Activated effector memory CD4-positive, alpha-beta T cell treated with Interleukin-2 at 50 U/mL for 16 hours (primary cell): ENCODE measurements at places on chromosomes 5 and 9.

GRCh38 chr9:36935332-36935731, 98.7 kb downstream of the PAX5 start:
- no peak for DNase-seq

GRCh38 chr9:89685698-89686097, 80.9 kb downstream of the GADD45G start:
- DNase-seq, result no peak

DNA sequence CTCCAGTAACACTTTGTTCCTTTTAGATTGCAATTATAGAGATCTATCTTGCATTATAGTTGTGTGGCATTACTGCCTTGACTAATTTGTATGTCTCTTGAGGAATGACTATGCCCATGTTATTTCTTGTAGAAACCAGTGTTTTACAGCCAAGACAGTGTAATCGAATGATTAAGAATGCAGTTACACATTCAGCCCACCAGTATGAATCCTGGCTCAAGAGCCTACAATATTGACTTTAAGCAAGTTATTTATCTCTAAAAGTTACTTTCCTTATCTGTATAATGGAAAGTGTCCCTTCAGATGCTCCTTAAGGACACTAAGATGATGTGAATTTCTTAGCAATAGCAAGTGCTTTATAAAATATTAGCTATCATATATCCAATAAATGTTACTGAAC, 9.7 kb upstream of the SNX24 start:
- no peak for DNase-seq

GRCh38 chr9:72402744-72403143, 37.7 kb upstream of the ZFAND5 start:
- DNase-seq, result no peak

GRCh38 chr5:145867806-145868205, 5.0 kb downstream of the GRXCR2 start:
- no peak for DNase-seq

DNA sequence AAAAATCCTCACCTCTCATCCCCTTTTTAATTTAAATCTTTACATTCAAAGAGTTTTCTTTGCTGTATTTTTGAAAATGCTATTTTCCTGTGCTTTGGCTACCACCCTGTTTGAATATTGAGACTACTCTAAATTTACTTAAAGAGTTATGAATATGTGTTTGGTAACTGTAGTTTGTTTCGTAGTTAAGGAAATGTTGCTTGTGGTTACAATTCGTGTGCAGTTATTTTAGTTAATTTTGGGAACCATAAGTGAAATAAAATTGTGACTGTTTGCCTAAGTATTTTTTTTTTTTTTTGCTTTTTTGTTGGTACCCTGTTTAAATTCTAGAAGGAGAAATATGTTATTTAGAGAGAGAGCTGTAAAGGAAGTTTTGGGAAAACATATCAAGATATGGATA, 78.7 kb downstream of the XRCC4 start:
- DNase-seq, result no peak

DNA sequence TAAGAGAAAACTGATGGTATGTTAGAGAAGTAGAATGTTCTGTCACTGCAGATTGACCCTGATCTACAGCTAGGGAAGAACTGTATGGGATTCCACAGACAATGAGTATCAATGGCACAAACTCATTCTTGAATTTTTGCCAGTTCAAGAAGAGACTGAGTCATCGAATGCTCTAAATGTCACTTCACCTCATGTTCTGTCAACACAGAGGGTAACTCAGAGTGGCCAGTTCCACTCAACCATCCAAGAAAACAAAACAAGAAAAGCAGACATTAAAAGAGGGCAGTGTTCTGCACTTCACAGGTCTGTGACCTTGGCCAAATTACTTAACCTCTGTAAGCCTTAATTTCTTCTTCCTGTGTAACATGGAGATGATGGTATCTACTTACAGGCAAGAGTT, 132.2 kb upstream of the HMHB1 start:
- no peak for DNase-seq

DNA sequence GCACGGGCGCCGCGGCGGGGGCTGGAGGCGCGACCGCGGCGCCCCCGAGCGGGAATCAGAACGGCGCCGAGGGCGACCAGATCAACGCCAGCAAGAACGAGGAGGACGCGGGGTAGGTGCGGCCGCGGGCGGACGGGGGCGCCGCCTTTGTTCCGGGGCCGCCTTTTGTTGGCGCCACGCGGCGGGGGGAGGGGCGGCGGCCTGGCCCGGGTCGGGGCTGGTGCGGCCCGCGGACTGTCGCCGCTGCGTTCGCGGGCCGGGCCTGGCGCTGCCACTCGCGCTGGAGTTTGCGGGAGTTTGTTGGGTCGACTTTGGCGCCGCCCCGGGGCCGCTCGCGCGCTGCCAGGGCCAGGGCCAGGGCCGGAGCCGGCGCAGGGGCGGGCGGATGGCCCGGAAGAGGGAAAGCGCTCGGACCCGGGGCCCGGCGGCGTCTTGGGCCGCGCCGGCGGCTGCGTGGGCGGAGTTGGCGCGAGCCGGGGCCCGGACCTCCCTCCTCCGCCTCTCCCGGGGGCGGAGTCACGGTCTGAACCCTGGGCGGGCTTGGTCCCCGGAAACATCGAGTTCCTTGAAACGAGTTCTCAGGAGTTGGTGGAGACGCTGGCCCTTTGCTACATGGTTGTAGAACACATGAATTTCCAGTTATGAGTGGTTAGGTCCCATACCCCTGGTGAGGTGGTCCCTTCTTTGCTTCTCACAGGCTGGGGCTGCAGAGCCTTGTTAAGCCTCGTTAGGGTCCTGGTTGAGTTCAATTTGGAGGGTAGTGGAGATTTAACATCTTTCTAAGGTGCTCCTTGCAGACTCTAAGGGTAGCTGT, 809 bp downstream of the HNRNPAB start:
- peak; percentile 67 for DNase-seq

DNA sequence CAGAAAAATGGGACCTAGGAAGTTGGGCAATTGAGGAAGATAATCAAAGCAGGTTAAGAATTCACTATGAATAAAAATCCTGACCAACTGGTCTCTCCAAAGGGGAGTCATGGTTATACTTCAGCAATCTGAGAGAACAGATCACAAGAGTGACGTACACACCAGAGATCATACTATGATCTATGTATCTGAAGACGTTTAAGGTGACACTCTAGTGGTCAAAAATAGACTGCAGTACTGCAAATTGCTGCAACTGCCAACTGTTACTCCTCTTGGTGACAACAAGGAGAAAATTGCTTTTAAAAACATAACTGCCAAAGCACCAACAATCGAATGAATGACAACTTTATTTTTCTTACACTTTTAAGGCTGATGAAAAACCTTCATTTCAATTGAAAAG, 4.9 kb downstream of the AK6 start:
- DNase-seq, result no peak

DNA sequence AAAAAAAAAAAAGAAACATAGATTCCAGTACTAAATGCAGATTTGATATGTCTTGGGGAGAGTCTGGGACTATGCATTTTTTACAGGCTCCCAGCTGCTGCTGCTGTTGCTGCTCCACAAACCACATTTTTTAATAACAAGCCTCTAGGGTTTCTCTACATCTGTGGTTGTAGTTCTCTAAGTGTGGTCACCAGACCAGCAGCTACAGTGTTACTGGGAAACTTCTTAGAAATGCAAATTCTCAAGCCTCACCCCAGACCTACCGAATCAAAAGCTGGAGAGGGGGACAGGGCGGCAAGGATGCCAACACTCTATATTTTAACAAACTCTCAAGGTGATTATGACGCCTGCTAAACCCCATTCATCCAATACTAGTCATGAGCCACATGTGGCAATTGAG, 293.4 kb upstream of the PTGER4 start:
- DNase-seq, result no peak

- no peak for DNase-seq
Observed at GRCh38 chr9:8366161-8366926, 566.8 kb upstream of the DMAC1 start.

DNA sequence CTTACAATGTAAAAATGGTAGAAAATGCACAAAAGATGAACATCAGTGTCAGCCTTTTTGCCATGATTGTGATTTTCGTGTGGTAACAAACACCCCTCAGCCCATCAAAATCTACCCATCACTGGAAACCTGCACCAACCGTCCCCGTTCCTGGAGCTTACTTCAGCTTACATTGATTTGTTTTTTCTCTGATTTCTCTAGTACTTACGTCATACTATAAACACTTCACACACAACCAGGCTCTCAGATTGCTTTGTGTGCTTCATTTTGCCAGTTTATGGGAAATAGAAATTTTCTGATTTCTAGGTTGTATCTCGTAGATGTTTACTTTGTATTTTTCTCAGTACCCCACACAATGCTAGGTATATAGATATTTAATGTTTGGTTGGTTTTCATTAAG, 129.1 kb downstream of the RAB3C start:
- no peak for DNase-seq

DNA sequence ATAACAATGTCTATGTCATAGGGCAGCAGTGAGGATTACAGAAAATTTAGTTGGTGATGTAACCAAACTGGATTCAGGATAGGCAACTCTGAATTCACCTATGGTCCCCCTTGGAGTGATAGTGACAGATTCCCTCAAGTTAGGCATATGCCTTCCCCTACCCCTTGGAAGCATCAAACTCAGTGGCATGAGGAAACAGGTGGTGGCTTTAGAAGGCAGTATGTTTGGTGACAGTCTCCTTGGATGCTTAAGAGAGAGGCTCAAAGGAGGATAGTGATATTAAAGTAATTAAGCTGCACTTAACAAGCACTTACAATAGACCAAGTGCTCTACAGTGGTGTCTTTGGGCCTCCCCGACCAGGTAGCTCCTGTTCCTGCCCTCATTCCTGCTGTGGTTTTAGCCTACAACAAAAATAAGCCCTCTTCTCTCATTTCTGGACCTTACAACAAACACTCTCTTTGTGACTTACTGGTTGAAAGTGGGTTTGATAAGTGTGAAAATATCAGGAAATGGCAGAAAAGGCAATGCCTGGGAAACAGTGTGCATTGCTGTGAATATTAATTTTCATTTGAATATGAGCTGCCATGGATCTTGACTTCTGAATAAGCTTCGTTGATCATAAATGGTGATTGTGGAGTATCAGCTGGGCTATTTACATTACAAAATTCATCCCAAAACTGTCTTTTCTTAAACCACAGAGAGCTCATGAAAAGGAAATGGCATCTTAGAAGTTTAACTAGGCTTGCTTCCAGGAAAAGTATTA, 29.2 kb downstream of the NR4A3 start:
- no peak for DNase-seq

DNA sequence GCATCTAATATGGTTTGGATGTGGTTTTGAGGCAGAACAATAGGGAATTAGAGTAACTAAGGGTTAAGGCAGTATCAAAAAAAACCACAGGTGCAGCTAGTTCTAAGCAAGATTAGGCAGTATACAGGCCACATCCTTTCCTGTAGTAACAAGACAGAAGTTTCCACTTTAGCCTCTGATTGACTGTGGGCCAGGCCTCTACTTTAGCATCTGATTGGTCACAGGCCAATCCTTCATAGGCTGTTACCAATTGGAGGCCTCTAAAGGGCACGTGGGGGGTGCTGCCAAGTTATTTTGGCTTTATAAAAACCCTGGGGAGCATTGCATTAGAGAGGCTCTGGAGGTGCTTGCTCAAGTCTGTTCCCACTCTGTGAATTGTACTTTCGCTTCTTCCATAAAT, 144.1 kb upstream of the ST8SIA4 start:
- DNase-seq, result no peak

- no peak for DNase-seq
Observed at GRCh38 chr5:11531811-11532555, 372.3 kb downstream of the CTNND2 start.

- DNase-seq, result no peak
Observed at GRCh38 chr5:179258001-179258921, 87.0 kb downstream of the ADAMTS2 start.

DNA sequence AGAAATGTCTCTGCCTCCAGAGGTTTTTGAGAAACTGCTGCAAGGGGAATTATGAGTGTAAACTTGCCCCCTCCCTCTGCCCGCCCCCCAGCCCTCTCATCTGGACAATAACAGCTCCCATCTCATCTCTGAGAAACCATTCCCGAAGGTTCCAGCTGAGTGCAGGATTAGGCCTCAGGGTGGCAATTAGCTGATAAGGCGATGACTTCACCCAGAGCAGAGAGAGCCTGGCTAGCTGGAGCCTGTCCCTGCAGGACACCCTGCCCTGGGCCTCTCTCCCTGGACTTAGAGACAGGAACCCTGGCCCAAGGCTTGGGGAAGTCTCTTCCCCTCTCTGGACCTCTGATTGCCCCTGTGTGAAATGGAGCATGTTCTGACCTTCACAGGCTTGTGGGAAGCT, 45.7 kb upstream of the HAND1 start:
- no peak for DNase-seq

DNA sequence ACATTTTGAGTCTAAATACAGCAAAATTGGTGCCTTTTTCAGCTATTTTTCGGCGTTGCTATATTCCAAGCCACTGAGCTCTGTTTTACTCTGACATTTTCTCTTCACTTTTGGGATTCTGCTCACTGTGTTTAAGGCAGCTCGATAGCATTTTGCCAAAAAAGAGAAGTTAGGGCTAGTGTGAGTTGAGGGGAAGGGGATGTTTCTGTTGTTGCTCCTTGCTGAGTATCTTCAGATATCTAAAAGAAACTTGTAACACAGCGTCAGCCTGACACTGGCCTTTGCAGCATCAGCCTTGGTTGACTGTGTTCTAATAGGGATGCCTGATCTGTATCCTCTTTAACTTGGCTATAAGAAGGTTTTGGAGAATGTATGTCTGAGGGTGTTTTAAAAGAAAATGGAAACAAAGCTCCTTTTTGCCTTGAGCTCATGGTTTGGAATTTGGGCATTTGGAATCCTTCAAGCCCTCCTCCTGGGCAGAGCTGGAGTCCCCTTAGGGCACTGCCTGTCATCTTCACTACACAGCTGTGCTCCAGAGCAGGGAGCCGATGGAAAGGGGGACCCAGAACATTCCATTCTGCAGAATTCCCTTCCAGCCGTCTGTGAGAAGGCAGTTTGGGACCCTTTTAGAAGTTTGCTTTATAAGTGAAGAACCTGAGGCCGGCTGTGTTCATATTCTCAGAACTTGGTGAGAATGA, 63.0 kb downstream of the EXOSC2 start:
- no peak for DNase-seq

GRCh38 chr5:95842854-95843544, 20.5 kb upstream of the GLRX start:
- peak; percentile 47 for DNase-seq

- peak; percentile 53 for DNase-seq
Observed at GRCh38 chr5:42949348-42950115, 90.6 kb downstream of the ANXA2R start.

DNA sequence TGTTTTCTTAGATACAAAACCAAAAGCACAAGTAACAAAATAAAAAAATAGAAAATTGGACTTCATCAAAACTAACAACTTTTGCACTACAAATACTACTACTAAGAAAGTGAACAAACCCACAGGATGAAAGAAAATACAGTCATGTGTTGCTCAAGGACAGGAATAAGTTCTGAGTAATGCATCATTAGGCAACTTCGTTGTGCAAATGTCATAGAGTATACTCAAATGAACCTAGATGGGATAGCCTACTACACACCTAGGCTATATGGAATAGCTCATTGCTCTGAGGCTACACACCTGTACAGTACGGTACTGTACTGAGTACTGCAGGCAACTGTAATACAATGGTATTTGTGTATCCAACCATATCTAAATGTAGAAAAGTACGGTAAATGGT, 88.3 kb downstream of the RAPGEF1 start:
- DNase-seq, result no peak
